Type B pancreatic cell (in vitro differentiated cells): ENCODE measurements at places on chromosomes 7 and 10.

DNA sequence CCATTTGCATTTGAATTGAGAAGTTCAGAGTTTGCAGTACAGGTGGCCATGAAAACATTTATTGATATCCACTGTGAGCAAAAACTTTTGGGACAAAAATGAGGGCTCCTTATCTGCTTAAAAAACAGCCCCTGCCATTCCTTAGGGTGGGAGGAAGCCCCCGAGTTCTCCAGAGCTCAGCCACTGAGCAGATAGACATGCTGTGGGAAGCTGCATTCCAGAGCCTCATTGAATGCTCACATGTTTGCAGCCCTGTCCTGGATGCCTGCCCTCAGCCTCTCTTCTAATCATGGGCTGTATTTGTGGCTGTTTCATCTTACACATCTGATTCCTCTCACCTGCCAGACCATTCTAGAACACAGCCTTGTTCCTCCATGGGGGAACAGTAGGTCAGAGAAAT, 33.3 kb downstream of the PLPP4 start:
- no peak overlapping the region for H3K27ac ChIP-seq
- H3K4me1 ChIP-seq: no peaks in the 10 kb centered on the region
- no peak overlapping the region for H3K4me3 ChIP-seq
- no peak for DNase-seq
- H3K36me3 ChIP-seq: no peaks in the 10 kb centered on the region

DNA sequence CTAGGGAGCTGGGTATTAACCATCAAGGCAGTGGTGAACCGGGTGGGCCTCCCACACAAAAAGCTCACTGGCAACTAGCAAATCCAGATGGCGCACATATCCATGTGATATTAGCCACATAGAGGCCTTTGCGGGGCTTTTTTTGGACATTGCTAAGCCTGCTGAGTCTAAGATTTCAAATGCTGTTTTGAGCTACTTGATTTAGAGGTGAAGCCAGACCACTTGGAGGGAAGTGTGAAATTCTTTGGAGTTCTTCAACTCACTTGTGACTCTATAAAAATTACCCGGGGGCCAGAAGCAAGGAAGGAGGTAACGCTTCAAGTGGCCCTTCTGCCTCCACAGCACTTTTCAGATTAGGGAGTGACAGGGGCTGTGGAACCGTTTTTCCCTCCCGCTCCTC, 619.8 kb upstream of the GALNT17 start:
- H3K4me1 ChIP-seq: peaks cover 14% of the 10 kb centered on the region
- no peak overlapping the region for H3K27ac ChIP-seq
- H3K27me3 ChIP-seq: peaks cover 11% of the 10 kb centered on the region

- no peaks in the 10 kb centered on the region for H3K27me3 ChIP-seq
- no peaks in the 10 kb centered on the region for H3K36me3 ChIP-seq
- no peak for DNase-seq
Observed at GRCh38 chr7:79471283-79471682, 17.8 kb upstream of the MAGI2 start.

- H3K4me1 ChIP-seq: no peaks in the 10 kb centered on the region
- no peak overlapping the region for H3K27ac ChIP-seq
- H3K27me3 ChIP-seq: peaks cover 4% of the 10 kb centered on the region
- DNase-seq: no peak
- no peak overlapping the region for H3K4me3 ChIP-seq
Observed at GRCh38 chr7:128946936-128947830, 9.5 kb downstream of the IRF5 start.

DNA sequence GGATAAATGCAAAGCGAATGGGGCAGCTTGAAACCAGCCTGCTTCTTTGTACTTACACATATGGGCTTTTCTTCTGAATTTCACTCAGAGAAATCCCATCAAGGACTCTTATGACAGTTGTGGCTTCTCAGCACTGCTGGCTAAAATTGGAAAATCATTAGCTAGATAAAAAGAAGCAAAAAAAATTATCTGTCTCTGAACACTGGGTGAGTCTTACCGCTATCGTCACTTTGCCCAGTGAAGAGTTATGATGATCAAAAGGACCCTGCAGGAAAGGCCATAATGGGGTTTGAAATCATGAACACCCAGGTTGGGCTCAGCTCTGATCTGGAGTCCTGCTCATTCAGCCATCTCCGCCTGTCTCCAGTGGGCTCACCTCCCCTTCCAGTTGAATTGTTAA, 34.3 kb downstream of the AOAH start:
- H3K4me3 ChIP-seq: no peak overlapping the region
- H3K4me1 ChIP-seq: peaks cover 17% of the 10 kb centered on the region
- peaks cover 8% of the 10 kb centered on the region for H3K27me3 ChIP-seq
- no peaks in the 10 kb centered on the region for H3K36me3 ChIP-seq

DNA sequence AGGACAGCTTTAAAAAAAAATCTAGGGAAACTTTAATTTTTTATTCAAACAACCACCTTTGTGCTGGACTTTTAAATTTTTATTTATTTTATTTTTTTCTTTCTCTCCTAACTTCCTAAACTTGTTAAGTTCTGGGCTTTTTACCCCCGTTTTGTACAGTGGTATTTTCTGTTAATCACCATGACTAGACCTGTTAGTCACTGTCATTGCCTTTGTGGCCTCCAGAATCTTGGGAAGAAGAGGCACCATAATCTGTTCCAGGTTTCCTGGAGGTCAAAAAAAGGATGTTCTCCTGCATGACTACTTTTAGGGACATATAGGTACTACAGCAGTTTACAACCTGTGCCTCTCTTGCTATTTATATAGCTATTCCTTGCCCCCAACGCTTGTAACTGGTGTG, 31.1 kb upstream of the DDX50 start:
- H3K4me3 ChIP-seq: no peak overlapping the region
- H3K4me1 ChIP-seq: peaks cover 18% of the 10 kb centered on the region
- no peaks in the 10 kb centered on the region for H3K27me3 ChIP-seq
- H3K36me3 ChIP-seq: no peaks in the 10 kb centered on the region
- no peak overlapping the region for H3K27ac ChIP-seq

DNA sequence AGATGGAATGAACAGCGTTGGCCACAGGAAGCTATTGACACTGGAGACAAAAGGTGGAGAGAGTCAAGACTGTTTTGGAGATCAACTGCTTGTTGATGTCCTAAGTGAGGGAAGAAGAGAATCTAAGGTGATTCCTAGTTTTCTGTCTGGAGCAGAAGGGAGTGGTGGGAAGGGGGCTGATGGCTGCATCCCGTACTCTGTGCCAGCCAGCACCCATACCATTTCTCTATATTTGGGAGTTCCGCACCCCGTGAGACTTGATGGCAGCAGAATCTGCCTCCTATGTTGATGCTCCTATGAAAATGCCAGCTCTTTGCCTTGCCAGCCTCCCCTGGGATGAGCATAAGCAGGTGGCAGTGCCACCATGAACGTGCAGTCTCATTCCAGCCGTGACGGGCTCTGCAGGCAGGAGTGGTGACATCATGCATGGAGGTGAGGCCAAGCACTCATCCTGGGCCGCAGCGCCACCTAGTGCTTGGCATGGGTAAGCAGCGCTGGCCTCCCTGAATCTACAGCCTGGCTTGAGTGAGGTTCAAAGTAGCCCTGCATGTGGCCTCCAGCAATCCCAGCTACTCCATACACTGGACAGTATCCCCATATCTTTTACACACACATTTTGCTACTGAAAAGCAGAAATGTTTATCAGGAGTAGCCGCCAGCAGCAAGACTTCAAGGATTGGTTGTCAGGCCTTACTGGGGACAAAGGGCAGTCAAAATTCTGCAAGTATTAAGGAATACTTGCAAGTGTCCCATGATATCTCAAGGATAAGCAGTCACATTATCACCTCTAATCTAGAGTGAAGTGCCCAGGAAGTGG, 43.0 kb downstream of the PODXL start:
- H3K27ac ChIP-seq: peak overlapping the region; percentile 77
- H3K4me3 ChIP-seq: peak overlapping the region; percentile 39
- peak; percentile 85 for DNase-seq
- peaks cover 9% of the 10 kb centered on the region for H3K4me1 ChIP-seq
- H3K27me3 ChIP-seq: peaks cover 5% of the 10 kb centered on the region

DNA sequence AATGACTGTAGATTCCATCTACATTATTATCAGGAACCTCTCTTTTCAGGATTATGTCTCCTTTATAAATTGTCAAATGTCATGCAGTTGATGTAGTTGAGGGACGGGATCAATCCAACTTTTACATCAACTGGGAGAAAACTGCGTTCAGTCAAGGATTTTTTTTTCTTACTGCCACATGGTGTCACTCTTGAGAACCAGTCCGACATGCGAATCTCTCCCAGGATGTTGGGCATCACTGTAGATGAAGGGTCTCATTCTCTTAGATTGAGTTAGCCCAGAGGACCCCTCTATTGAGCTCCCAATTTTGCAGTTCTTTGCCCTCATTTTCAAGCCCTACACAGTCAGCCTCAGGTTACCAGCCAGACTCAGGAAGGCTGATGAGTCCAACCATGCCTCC, 120.3 kb upstream of the PTPRZ1 start:
- H3K27me3 ChIP-seq: peaks cover 2% of the 10 kb centered on the region
- H3K4me1 ChIP-seq: peaks cover 10% of the 10 kb centered on the region
- no peak for DNase-seq
- H3K27ac ChIP-seq: no peak overlapping the region
- H3K36me3 ChIP-seq: no peaks in the 10 kb centered on the region
- no peak overlapping the region for H3K4me3 ChIP-seq

GRCh38 chr7:45682358-45682735, 108.2 kb downstream of the ADCY1 start:
- DNase-seq: peak; percentile 52
- no peak overlapping the region for H3K4me3 ChIP-seq
- no peaks in the 10 kb centered on the region for H3K27me3 ChIP-seq

DNA sequence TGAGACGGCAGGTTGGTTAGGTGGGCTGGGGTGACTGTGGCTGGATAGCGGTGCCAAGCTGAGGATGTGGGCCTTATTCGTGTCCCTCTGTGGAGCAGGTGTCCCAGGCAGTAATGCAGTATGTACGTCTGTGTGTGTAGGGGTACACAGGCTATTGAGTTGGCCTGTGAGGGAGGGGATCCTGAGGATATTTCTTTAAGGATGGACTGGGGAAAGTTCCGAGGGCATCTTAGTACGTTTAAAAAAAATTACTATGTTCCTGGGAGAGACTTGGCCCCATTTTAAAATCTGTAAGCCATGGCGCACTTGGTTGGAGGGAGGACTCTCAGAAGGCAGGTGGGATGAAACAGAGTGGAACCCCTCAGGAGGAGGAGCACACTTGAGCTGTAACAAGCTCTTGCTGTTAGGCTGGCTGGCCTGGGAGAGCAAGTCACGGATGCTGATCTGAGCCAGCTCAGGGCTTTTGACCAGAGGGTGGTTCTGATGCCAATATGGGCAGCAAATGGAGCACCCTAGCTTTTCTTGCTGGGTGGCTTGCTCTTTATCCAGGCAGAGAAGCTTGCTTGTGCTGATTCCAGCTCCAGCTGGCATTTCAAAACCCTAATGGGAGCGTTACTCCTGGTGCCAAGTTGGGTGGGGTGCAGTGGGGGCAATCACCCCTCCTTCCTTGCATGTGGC, 765 bp downstream of the WBP1L start:
- DNase-seq: no peak
- H3K27ac ChIP-seq: peak overlapping the region; percentile 89
- H3K36me3 ChIP-seq: peaks cover 11% of the 10 kb centered on the region
- no peaks in the 10 kb centered on the region for H3K27me3 ChIP-seq

DNA sequence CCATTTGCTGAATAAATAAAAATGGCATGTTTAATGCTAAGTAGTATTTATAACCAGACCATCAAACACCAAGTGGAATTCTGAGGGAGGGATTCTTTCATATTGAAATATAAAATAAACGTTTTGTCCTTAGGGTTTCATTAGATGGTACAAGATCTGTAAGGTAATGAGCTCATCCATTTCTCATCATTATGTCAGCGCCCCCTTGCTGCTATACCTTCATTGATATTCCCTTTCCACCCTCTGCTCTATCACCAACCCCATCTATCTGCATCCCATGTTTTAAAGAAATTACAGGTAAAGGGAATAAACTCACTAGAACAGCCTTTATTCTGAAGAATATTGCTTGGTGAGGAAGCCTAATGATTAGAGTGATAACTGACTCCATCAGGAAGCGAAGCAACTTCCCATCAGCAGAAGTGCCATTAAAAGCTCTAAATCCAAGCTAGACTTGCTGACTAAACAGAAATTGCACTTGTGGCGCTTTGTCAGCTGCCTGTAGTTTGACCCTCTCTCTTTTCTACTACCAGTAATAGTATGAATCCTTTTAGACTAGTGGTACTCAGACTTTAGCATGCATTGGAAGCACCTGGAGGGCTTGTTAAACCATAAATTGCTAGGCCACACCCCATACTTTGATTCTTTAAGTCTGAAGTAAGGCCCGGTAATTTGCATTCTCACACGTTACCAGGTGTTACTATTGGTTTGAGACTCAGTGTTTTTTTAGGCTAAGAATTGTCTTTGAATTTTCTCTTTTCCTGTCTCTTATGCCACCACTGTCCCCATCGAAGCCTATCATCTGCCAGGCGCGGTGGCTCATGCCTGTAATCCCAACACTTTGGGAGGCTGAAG, 27.5 kb downstream of the ADD3 start:
- H3K36me3 ChIP-seq: no peaks in the 10 kb centered on the region
- DNase-seq: no peak
- no peaks in the 10 kb centered on the region for H3K27me3 ChIP-seq
- peak overlapping the region; percentile 37 for H3K4me3 ChIP-seq

GRCh38 chr7:69967689-69968450, 369.6 kb downstream of the AUTS2 start:
- H3K4me1 ChIP-seq: peaks cover 45% of the 10 kb centered on the region
- H3K27ac ChIP-seq: peak overlapping the region; percentile 90
- no peak for DNase-seq
- H3K4me3 ChIP-seq: peak overlapping the region; percentile 83

DNA sequence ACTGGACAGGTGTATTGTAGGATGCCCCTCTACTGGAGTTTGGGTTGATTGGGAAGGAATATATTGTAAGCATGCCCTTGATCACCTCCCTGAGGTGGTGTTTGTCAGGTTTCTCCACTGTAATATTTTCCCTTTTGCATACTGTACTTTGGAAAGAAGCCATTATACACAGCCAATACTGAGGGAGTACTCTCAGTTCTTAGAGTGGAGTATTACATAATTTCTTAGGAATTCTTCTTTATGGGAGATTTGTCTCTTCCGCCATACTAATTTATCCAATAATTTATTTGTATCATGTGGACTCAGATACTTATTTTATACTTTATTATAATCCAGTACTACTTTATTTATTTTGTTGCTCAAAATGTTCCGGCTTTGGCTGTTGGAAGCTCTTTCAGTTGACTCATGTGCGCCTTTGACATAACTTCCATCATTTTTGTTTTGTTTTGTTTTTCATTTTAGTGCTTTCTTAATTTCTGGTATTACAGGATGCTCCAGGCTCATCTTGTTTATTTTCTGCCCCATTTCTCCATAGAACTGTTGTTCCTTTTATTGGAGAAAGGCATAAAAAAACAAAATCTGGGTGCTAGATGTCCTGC, 29.7 kb downstream of the MKLN1 start:
- H3K36me3 ChIP-seq: no peaks in the 10 kb centered on the region
- no peaks in the 10 kb centered on the region for H3K27me3 ChIP-seq
- no peak overlapping the region for H3K27ac ChIP-seq
- no peak for DNase-seq
- peaks cover 8% of the 10 kb centered on the region for H3K4me1 ChIP-seq
- H3K4me3 ChIP-seq: no peak overlapping the region

- DNase-seq: no peak
- no peak overlapping the region for H3K4me3 ChIP-seq
- H3K36me3 ChIP-seq: peaks cover 7% of the 10 kb centered on the region
- H3K27me3 ChIP-seq: no peaks in the 10 kb centered on the region
- peaks cover 15% of the 10 kb centered on the region for H3K4me1 ChIP-seq
- H3K27ac ChIP-seq: no peak overlapping the region
Observed at GRCh38 chr10:73407495-73407894, 6.4 kb downstream of the ANXA7 start.

- H3K27me3 ChIP-seq: no peaks in the 10 kb centered on the region
- no peaks in the 10 kb centered on the region for H3K4me1 ChIP-seq
- no peak overlapping the region for H3K4me3 ChIP-seq
- no peak overlapping the region for H3K27ac ChIP-seq
- DNase-seq: no peak
Observed at GRCh38 chr10:16195178-16195769, 241.5 kb upstream of the PTER start.
